Hematopoietic multipotent progenitor cell treated with erythropoietin and hydrocortisone succinate and interleukin-3 and kit ligand, for 4 days (in vitro differentiated cells): ENCODE measurements at places on chromosomes 11 and 22.

DNA sequence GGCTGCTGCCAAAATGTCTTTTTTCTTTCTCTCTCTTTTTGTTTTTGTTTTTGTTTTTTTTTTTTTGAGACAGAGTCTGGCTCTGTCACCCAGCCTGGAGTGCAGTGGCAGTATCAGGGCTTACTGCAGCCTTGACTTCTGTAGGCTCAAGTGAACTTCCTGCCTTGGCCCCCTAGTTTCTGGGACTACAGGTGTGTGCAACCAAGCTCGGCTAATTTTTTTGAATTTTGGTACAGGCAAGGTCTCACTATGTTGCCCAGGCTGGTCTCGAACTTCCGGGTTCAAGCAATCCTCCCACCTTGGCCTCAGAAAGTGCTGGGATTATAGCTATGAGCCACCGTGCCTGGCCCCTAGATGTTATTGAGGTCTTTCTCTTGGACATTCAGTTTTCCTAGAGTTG, 2.2 kb upstream of the DDX10 start:
- no peak for DNase-seq

- DNase-seq = no peak
These were observed 28.7 kb downstream of the UPB1 start for GRCh38 chr22:24523873-24524272.

- no peak for DNase-seq
These were observed 629.9 kb downstream of the JRKL start for GRCh38 chr11:97019754-97020153.

- peak; percentile 70 for DNase-seq
These were observed at the start of gene CNTN5 for GRCh38 chr11:99020352-99021225. TSS of gene CNTN5 (plus strand) at chr11:99020949.

GRCh38 chr11:69242266-69242920, 51.6 kb upstream of the MYEOV start:
- DNase-seq = peak; percentile 53

DNA sequence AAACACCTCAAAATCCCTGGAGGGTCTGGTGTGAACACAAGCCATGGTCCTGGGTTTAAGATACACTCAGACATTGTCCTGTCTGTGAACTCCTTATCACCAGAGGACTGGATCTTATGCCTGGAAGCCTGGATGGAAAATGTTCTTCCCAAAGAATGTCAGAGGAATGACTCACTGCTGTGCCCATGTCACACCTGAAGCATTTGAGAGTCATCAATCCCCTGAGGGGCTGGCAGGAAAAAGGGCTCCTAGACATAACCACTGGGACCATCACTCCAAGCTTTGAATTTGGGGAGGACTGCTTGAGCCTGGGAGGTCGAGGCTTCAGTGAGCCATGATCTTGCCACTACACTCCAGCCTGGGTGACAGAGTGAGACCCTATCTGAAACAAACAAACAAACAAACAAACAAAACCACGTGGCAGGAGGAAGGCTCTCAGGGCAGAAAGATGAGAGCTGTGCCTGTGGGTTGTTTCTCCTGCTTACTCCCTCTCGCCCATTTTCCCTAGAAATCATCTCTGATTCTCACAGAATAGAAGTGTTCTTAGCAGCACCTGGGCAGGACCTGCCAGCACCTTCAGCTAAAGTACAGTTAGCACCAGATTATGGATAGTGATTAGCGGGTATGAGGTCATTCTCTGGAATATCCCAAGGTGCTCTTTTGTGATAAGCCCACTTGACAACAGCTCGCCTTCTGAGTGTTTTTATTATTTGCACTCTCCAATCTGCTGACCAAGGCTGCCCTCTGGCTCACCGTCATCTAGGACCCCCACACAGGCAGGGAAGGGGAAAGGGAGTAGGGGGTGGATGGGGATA, 11.9 kb upstream of the PRG2 start:
- peak; percentile 57 for DNase-seq

GRCh38 chr11:68116126-68116525, 5.1 kb downstream of the CHKA start:
- no peak for DNase-seq

- DNase-seq = no peak
These were observed 1292.1 kb downstream of the TBC1D22A start for GRCh38 chr22:48054596-48054995.
